Tongue (tissue), 3 donors: ENCODE measurements at places on chromosomes 5 and 9. TPM values are rescaled to one million over a fixed set of nuclear protein-coding genes. Genes with fewer than 3 reads are reported as not detected.

SPAG8 gene
- total RNA-seq, result 3.7 TPM

TXNDC15 gene
- total RNA-seq, result 104 TPM

RIMOC1 gene
- 17.5 TPM for total RNA-seq

PHYHD1 gene
- total RNA-seq, result 26.0 TPM

SLC34A3 gene
- total RNA-seq, result not detected

DBN1 gene
- total RNA-seq, result 58.3 TPM

FAM221B gene
- not detected for total RNA-seq

ECSCR gene
- total RNA-seq, result 7.9 TPM

SHISAL2B gene
- not detected for total RNA-seq

WHRN gene
- 4.2 TPM for total RNA-seq

PRSS3 gene
- 2.1 TPM for total RNA-seq

COL5A1 gene
- 435 TPM for total RNA-seq

IL13 gene
- not detected for total RNA-seq

PCDHB13 gene
- 4.4 TPM for total RNA-seq

LCP2 gene
- total RNA-seq, result 11.6 TPM

PDLIM7 gene
- 83.0 TPM for total RNA-seq

AFAP1L1 gene
- 121 TPM for total RNA-seq

PCDHB6 gene
- total RNA-seq, result 0.82 TPM

PGM5 gene
- total RNA-seq, result 94.5 TPM

PCDHGA5 gene
- total RNA-seq, result 6.1 TPM

SPINK4 gene
- not detected for total RNA-seq

ALDH1A1 gene
- total RNA-seq, result 62.8 TPM

ACOT12 gene
- not detected for total RNA-seq

ADAMTS19 gene
- total RNA-seq, result 49.9 TPM

GFRA3 gene
- 4.1 TPM for total RNA-seq

FRMPD1 gene
- 3.3 TPM for total RNA-seq

LCN1 gene
- total RNA-seq, result 373 TPM

TRIM7 gene
- 21.7 TPM for total RNA-seq

GRXCR2 gene
- total RNA-seq, result not detected

PCDHGA9 gene
- 12.2 TPM for total RNA-seq

SLC6A18 gene
- total RNA-seq, result not detected

UBE2QL1 gene
- total RNA-seq, result 2.3 TPM

DMGDH gene
- 1.8 TPM for total RNA-seq

AHRR gene
- 8.2 TPM for total RNA-seq

CANX gene
- 353 TPM for total RNA-seq

KCNV2 gene
- not detected for total RNA-seq

CARTPT gene
- total RNA-seq, result not detected

PCDHB16 gene
- 4.1 TPM for total RNA-seq

ARHGEF39 gene
- 1.0 TPM for total RNA-seq

ESM1 gene
- 5.0 TPM for total RNA-seq

C9orf153 gene
- not detected for total RNA-seq

ASTN2 gene
- total RNA-seq, result 7.9 TPM

SLC45A2 gene
- total RNA-seq, result not detected

RBM27 gene
- total RNA-seq, result 36.7 TPM

SHOC1 gene
- total RNA-seq, result not detected

OMD gene
- 18.0 TPM for total RNA-seq

LCN15 gene
- total RNA-seq, result not detected
